T-helper 2 cell treated with Interferon-gamma antibody and Interleukin-4, amounts not matched to agents 5 μg/mL and 100 μg/mL, for 36 hours (primary cell): ENCODE measurements at places on chromosomes 12 and 14.

- H3K4me1 ChIP-seq: peaks cover 15% of the 10 kb centered on the region
- peak; percentile 9 for DNase-seq
- peaks cover 25% of the 10 kb centered on the region for H3K36me3 ChIP-seq
- no peak overlapping the region for H3K27ac ChIP-seq
Observed at GRCh38 chr14:90276646-90277367, 20.5 kb downstream of the PSMC1 start.

DNA sequence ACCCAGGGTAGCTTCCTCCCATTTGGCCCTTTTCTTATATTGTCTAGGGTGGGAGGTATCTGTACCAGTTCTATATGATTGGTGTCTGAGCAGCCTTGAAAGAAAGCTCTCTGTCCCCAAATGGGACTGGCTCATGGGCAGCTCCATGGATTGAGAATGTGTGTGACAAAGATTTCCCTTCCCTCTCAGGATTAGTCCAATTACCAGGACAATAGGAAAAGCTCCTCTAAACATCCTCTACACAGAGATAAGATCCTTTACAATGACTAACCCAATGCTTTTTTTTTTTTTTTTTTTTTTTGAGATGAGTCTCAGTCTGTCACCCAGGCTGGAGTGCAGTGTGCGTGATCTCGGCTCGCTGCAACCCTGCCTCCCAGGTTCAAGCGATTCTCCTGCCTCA lies 112.1 kb downstream of the SLC35F4 start:
- no peaks in the 10 kb centered on the region for H3K36me3 ChIP-seq
- no peak overlapping the region for H3K4me3 ChIP-seq
- H3K4me1 ChIP-seq: no peaks in the 10 kb centered on the region
- H3K27me3 ChIP-seq: no peaks in the 10 kb centered on the region
- DNase-seq: no peak

- H3K27ac ChIP-seq: no peak overlapping the region
- peaks cover 3% of the 10 kb centered on the region for H3K36me3 ChIP-seq
- H3K4me1 ChIP-seq: no peaks in the 10 kb centered on the region
- no peaks in the 10 kb centered on the region for H3K27me3 ChIP-seq
- DNase-seq: no peak
- no peak overlapping the region for H3K4me3 ChIP-seq
Observed at GRCh38 chr14:102911991-102912761, 10.3 kb upstream of the AMN start.

- DNase-seq: no peak
- H3K4me3 ChIP-seq: no peak overlapping the region
- no peaks in the 10 kb centered on the region for H3K27me3 ChIP-seq
- no peaks in the 10 kb centered on the region for H3K4me1 ChIP-seq
- H3K27ac ChIP-seq: no peak overlapping the region
Observed at GRCh38 chr14:56918849-56919574, 108.7 kb upstream of the OTX2 start.

GRCh38 chr14:30020271-30020670 lies 92.6 kb upstream of the PRKD1 start:
- no peaks in the 10 kb centered on the region for H3K36me3 ChIP-seq
- H3K4me1 ChIP-seq: no peaks in the 10 kb centered on the region
- H3K27ac ChIP-seq: no peak overlapping the region
- no peak overlapping the region for H3K4me3 ChIP-seq
- no peaks in the 10 kb centered on the region for H3K27me3 ChIP-seq
- no peak for DNase-seq

DNA sequence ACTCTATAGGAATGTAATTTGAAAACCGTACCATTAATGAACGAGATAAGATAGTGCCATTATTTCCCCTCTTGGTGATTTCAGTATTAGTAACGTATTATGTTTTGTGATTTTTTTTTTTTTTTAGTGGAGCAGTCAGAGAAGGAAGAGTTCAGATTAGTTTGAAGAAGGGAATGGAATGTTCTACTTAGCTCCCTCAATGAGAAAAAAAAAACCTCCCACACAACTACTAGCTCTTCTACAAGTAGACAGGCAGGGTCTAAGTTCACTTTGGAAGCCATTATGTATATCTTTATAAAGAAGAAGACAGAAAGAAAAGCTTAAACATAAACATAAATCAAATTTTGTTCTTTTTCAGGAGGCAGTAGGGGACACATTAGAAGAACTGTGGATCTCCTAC lies 27.3 kb downstream of the PNMA1 start:
- H3K27ac ChIP-seq: no peak overlapping the region
- H3K4me3 ChIP-seq: no peak overlapping the region
- no peaks in the 10 kb centered on the region for H3K4me1 ChIP-seq
- no peaks in the 10 kb centered on the region for H3K36me3 ChIP-seq
- no peak for DNase-seq
- no peaks in the 10 kb centered on the region for H3K27me3 ChIP-seq

DNA sequence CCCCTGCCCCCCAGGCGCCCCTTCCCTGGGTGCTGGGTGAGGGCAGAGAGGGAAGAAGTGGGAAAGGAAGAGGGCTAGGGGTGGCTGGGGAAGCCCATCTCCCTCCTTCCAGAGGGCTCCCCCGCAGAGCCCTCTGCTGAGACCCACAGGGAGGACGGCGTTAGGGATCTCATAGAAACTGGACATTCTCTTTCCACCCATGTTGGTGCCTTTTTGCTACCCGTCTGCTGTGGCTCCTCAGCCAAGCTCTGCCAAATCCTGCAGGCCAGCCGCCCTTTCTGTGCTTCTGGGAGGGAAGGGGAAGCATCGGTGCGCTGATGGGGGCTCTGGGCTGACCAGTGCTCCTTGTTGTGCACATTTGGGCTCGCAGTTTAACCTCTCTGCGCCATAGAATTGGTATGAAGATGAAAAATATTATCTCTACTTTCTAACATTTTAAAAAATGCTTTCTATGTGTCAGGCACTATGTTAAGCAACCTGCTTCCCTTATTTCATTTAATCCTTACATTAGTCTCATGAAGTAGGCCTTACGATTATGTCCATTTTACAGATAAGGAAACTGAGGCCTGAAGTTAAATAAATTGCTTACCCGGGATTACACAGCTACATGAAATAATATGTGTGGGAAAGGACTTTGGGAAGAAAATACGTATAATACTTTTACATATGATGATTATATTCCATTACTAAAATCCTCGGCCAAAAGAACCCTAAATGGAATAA lies 981 bp downstream of the SLC48A1 start:
- peak overlapping the region; percentile 65 for H3K27ac ChIP-seq
- H3K4me1 ChIP-seq: peaks cover 31% of the 10 kb centered on the region
- DNase-seq: no peak
- H3K36me3 ChIP-seq: no peaks in the 10 kb centered on the region
- H3K4me3 ChIP-seq: peak overlapping the region; percentile 88

GRCh38 chr14:103624860-103625259 lies 4.2 kb upstream of the KLC1 start:
- peaks cover 16% of the 10 kb centered on the region for H3K4me1 ChIP-seq
- no peak for DNase-seq
- peak overlapping the region; percentile 89 for H3K27ac ChIP-seq

- H3K27ac ChIP-seq: no peak overlapping the region
- H3K4me1 ChIP-seq: peaks cover 8% of the 10 kb centered on the region
- no peak for DNase-seq
- no peaks in the 10 kb centered on the region for H3K27me3 ChIP-seq
Observed at GRCh38 chr12:19614601-19615383, 175.5 kb downstream of the AEBP2 start.

DNA sequence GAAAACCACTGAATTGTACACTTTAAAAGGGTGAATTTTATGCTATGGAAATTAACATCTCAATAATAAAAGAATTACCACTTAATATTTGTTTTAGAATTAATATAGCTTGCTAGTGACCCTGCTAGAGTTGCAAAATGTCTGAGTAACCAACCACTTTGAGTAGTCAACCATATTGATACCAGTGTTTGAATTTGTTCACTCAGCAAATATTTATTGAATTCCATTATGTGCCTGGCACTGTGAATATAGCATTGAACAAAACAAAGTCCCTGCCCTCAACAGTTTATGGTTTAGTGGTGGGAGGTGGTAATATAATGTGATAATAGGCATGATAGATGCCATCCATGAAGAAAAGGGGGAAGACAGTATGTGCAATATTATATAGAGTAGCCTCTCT lies 4.6 kb downstream of the SNRPF start:
- peaks cover 20% of the 10 kb centered on the region for H3K4me1 ChIP-seq
- DNase-seq: no peak
- H3K4me3 ChIP-seq: no peak overlapping the region
- no peaks in the 10 kb centered on the region for H3K27me3 ChIP-seq
- H3K27ac ChIP-seq: no peak overlapping the region

DNA sequence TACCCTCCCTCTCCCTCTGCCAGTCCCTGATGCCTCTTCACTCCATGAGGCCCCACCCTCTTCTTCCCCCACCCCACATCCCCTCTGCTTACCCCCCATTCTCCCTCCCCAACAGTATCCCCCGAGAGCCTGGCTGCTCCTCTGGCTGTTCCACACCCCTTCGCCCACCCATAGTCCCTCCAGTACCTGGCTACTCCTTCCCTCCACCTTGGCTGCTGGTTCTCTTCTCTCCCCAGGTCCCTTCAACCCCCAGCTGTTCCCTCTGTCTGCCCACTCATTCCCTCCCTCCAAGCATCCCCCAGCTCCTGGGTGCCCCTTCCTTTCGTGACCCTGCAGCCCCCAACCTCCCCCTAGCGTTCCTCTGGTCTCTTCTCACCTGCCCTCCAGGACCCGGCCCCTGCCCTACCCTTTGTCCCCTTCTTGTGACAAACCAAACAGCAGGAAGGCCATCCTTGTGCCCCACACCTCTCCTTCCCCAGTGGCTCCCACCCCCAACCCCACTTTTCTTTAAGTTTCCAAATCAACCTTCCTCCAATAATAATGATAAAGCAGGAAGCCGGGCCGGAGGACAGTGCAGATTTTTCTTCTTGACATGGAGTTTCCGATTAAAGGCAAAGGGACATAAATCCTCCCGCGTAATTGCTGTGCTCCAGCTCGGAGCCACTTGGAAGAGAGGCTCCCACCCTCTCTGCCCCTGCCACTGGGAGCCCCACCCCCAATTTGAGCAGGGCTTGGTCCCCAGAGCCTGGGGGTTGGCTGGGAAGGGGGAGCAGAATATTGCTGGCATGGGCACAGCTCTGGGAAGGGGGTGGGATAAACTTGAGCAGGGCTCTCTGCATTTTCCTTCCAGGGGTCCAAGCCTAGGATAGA lies 40.0 kb downstream of the SMUG1 start:
- no peak overlapping the region for H3K27ac ChIP-seq
- no peak overlapping the region for H3K4me3 ChIP-seq
- DNase-seq: no peak
- H3K4me1 ChIP-seq: no peaks in the 10 kb centered on the region

GRCh38 chr12:82793751-82794281 lies 107.1 kb downstream of the TMTC2 start:
- no peaks in the 10 kb centered on the region for H3K27me3 ChIP-seq
- no peaks in the 10 kb centered on the region for H3K4me1 ChIP-seq
- DNase-seq: no peak
- no peak overlapping the region for H3K27ac ChIP-seq

DNA sequence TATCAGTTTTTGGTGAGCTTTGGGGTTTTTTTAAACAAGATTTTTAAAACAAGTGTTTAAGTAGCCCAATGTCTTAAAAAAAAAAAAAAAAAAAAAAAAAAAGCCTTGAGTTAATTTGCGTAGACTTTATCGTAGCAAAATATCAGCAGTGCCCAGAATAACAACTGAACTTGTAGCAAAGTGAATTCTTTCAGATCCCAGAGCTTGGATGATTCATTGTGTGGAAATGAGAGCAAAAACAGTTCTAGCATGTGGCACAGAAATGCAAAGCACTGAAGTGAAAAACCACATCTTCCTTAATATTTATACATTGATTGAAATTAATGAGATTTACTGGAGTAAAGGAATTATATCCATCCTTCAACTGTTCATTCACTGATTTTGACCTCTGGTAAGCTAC lies 258.1 kb downstream of the EGLN3 start:
- no peak overlapping the region for H3K27ac ChIP-seq
- no peak overlapping the region for H3K4me3 ChIP-seq
- DNase-seq: no peak
- no peaks in the 10 kb centered on the region for H3K4me1 ChIP-seq
- H3K36me3 ChIP-seq: no peaks in the 10 kb centered on the region

- no peak for DNase-seq
- H3K4me3 ChIP-seq: no peak overlapping the region
- H3K27me3 ChIP-seq: no peaks in the 10 kb centered on the region
- H3K36me3 ChIP-seq: no peaks in the 10 kb centered on the region
Observed at GRCh38 chr14:94823556-94824341, 53.8 kb upstream of the GSC start.

- no peak for DNase-seq
- H3K4me3 ChIP-seq: no peak overlapping the region
- H3K27me3 ChIP-seq: peaks cover 75% of the 10 kb centered on the region
- H3K36me3 ChIP-seq: no peaks in the 10 kb centered on the region
- H3K27ac ChIP-seq: peak overlapping the region; percentile 69
Observed at GRCh38 chr14:28758885-28759652, 7.5 kb upstream of the FOXG1 start.

DNA sequence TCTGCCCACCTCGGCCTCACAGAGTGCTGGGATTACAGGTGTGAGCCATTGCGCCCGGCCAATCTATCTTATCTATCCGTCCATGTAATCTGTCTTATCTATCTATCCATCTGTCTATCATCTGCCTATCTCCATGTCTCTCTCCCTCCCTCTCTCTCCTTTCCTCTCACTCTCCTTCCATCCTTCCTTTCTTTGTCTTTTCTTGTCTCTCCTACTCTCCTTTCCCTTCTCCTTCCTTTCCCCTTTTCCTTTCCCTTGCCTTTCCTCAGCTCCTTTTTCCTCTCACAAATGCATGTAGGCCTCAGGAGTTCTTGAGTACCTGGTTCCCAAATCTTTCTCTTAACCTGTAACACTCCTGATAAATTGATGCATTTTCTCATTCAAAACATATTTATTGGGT lies 89.3 kb upstream of the WSCD2 start:
- H3K36me3 ChIP-seq: no peaks in the 10 kb centered on the region
- H3K27me3 ChIP-seq: peaks cover 6% of the 10 kb centered on the region
- H3K4me3 ChIP-seq: no peak overlapping the region
- no peaks in the 10 kb centered on the region for H3K4me1 ChIP-seq
- no peak for DNase-seq
- H3K27ac ChIP-seq: no peak overlapping the region

- no peak overlapping the region for H3K4me3 ChIP-seq
- H3K27me3 ChIP-seq: no peaks in the 10 kb centered on the region
- H3K36me3 ChIP-seq: no peaks in the 10 kb centered on the region
- DNase-seq: no peak
Observed at GRCh38 chr12:59365133-59365532, 230.7 kb upstream of the SLC16A7 start.

- no peak for DNase-seq
- no peak overlapping the region for H3K27ac ChIP-seq
Observed at GRCh38 chr12:42741771-42742510, 152.4 kb upstream of the PRICKLE1 start.

DNA sequence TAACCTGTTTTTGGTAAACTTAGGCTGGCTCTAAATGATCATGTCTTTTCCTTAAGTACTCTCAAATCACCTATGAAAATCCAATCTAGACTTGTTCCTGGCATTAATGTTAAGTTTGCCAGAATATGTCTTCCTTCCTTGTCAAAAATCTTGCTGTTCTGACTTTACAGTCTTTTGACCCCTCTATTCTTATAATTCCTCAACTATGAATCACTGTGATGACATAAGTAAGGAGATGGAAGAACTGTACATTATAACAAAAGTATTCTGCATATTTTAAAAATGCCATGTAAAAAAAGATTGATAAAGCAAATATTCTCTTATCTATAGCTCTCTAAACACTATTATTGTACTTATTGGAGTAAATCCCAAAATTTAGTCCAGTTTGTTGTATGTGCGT lies 51.4 kb upstream of the BAZ1A start:
- peaks cover 4% of the 10 kb centered on the region for H3K36me3 ChIP-seq
- H3K27ac ChIP-seq: no peak overlapping the region
- no peak overlapping the region for H3K4me3 ChIP-seq
- peaks cover 20% of the 10 kb centered on the region for H3K4me1 ChIP-seq
